ENCODE measurements at places on chromosomes 5 and 9. TPM values are rescaled to one million over a fixed set of nuclear protein-coding genes. Genes with fewer than 3 reads are reported as not detected.

- DNase-seq = no peak
Measured at GRCh38 chr5:79074641-79075040, 5.1 kb downstream of the BHMT2 start.

Gene CAMK2A
- polyA plus RNA-seq = 3.9 TPM

DNA sequence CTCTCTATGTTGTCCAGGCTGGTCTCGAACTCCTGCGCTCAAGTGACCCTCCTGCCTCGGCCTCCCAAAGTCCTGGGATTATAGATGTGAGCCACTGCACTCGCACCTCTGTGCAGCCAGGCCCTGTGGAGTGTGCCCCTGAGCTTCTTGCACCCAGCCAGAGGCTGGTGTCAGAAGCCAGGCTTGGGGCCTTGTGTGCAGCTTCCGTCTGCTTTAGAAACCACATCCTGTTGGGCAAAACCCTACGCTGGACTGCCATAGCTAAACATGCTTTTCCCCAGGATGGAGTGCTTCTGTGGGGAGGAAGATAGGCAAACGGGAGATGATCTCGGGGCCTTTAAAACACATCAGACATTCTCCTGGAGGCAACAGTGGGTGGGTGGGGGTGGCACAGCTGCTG lies 40.1 kb downstream of the PRRT1B start:
- DNase-seq = no peak

GRCh38 chr5:33146881-33147280 lies 293.9 kb upstream of the TARS1 start:
- DNase-seq = no peak

DNA sequence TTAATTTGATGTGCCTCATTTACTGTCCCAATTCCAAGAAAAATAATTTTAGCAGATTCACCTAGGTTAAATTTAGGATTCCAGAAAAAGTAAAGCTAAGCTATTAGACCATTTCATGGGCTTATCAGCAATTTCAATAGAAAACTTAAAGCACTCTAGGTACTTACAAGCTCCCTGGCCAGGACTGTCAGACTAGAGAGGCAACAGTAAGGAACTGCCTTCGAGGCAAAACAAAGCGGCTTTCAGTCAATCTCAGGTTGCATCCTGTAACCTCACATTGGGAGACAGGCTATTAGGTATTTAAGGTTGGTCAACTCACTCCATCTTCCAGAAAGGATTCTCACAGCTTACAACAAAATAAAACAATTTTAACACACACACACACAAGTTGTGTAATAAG lies 48.7 kb upstream of the FSD1L start:
- DNase-seq = no peak

- no peak for DNase-seq
Measured at GRCh38 chr5:51651476-51651875, 268.2 kb downstream of the ISL1 start.

- DNase-seq = no peak
Measured at GRCh38 chr5:135211791-135212190, 177.8 kb upstream of the PITX1 start.

Gene ZBTB26
- 17.8 TPM for polyA plus RNA-seq

DNA sequence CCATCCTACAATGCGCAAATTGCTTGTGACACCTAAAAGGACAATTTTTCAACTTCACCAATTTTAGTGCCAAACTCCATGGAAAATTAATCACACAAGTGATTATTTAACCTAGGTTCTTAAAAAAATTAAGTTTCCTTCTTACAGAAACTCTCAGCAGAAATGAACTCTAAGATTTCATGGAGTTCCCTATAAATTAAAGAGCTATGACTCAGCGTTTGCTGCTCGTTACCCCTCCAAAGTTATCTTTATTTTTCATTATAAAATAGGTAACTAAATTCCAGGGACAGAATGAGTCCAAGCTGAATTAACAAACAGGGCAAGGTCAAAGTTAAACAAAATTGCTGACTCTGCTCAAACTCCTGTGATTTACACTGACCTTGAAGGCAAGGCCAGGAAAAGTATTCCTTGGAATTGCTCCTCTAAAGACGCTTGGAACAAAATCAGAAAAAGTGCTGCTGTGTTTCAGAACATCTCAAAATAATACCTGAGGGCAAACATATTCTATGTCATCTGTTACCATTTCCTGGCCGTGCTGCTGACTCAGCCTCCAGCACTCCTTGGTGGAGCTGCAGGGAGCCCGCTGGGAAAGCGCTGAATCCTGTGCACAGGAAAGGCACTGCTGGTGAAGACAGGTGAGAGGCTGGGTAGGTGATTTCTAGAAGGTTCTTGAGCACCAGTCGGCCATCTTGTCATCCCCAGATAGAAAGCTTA lies 2.5 kb upstream of the CMBL start:
- DNase-seq = no peak

- DNase-seq = no peak
Measured at GRCh38 chr5:135605221-135605620, 26.4 kb upstream of the CXCL14 start.

DNA sequence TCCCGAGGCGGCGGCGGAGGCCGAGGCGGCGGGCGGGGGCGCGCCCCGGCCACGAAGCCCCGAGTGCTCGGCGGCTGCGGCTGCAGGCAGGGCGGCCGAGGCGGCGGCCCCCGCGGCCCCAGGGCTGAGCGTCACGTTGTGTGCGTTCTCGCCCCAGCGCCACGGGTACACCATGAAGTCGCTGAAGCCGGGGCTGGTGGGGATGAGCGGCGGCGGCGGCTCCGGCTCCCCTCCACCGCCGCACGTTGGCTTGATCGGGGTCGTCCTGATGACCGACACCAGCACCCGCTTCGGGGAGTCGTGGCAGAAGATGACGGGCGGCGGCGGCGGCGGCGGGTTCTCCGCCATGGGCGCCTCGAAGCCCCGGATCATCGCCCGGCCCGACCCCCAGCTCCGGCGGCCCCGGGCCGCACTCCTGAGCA lies 498 bp downstream of the ZNF367 start:
- DNase-seq = no peak

DNA sequence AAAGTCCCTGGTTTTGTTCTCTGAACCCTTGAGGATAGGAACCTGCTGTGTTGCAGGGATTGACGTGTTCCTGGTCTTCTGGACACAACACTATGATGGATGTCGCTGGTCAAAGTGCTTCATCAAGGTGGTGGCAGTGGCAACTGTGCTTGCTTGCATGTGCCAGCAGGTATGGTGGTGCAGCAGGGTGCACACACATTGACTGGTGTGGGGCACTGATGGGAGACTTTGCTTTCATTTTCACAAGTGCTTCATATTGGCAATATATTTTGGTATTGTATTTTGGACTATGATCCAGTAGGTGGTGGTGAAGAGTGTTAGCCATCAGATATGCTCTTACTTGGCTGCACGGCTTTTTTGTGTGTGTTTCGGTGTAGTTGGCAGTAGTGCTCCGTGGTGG lies 479.8 kb upstream of the CTNND2 start:
- no peak for DNase-seq

DNA sequence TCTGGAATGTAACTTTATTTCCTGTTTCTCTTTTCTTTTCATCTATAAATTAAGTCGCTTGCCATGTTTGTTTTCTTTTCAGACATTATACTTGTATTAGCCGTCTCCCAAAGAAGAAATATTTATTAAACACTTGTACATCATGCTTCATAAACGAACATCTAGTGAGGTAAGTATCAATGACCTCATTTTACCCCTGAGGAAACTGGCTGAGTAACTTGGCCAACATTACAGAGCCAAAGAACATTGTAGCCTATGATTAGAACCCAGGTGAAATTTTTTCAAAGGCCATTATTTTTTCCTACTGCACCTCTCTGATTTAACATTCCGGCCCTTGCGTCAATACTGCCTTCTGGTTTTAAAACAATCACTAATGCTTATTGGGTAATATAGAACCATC lies 4.2 kb downstream of the FREM1 start:
- DNase-seq = no peak

GRCh38 chr5:168295574-168296201 lies 4.2 kb downstream of the WWC1 start:
- no peak for DNase-seq

GRCh38 chr5:9165546-9165945 lies 380.3 kb downstream of the SEMA5A start:
- no peak for DNase-seq

Gene FBXW11
- 53.2 TPM for polyA plus RNA-seq

Gene SURF2
- 19.3 TPM for polyA plus RNA-seq

GRCh38 chr9:37029776-37030610 lies 4.1 kb downstream of the PAX5 start:
- no peak for DNase-seq

DNA sequence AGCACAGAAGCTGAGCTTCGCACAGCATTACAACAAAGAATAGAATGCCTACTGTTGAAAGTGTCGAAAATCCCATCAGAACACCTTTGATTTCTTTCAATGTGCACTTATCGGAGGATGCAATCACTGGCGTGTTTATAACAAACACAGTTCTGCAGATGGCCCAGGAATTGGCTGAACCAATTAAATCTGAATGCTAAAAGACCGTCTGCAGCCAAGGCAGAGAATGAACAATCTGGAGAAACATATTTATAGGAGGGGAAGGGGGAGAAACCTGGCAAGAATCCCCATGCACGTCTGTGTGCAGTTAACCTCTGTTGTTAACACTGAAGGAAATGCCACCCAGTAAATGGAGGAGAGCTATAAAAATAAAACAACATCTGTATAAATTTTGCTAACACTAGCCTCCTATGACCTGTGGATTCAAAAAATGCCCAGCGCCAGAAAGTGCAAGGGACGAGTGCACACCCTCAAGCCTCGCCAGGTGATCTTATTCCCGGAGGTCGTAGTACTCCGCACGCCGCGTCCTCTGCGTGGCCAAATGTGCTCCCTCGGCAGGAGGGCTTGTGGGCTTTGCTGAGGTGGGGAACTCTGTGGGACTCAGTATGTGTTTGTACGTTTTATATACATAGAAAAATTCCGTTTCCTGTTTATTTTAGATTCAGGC lies 56.8 kb downstream of the PTCH1 start:
- DNase-seq = no peak

GRCh38 chr9:19516348-19516747 lies 107.5 kb downstream of the ACER2 start:
- no peak for DNase-seq

GRCh38 chr5:1470762-1471211 lies 25.5 kb upstream of the SLC6A3 start:
- no peak for DNase-seq

- DNase-seq = no peak
Measured at GRCh38 chr9:110114086-110114858, 93.7 kb downstream of the C9orf152 start.

DNA sequence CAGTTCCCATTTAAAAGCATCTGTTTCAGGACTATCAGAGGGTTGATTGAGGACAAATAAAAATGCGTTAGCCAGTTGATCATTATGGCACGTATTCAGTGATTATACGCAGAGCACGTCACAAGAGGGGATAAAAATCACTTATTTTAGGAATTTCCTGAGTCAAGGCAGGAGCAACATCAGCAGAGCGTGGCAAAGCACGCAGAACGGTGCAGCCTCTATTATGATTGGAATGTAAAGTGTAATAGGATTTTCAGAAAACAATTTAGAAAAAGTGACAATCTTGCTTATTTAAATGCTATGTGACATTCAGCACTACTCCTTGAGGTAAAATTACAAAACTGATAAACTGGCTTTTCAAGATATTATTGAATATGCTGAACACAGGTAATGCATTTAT lies 413.6 kb upstream of the DAP start:
- no peak for DNase-seq

All from left renal pelvis (tissue), 4 donors.